Activated CD4-positive, alpha-beta T cell treated with anti-CD3 and anti-CD28 coated beads, Interleukin-2, amount 50 U/mL, for 48 hours (primary cell): ENCODE measurements at places on chromosomes 2 and 18.

DNA sequence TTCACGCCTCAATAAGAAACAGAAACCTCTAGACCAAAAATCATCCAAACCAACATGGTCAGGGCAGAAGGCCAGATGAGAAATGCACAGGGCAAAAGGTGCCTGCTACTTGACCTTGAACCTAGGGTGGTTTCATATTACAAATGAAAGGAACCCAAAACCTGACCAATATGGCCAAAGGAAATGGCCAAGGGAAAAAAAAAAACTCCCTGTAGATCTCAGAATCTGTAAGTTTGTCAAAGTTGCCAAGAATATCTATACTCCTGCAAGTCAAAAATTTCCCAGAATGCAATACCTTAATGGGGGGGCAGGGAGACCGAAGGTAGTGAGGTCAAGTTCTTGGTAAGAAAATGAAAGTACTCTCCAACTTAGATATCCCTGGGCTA, 47.2 kb downstream of the HIBCH start:
- no peak for DNase-seq

DNA sequence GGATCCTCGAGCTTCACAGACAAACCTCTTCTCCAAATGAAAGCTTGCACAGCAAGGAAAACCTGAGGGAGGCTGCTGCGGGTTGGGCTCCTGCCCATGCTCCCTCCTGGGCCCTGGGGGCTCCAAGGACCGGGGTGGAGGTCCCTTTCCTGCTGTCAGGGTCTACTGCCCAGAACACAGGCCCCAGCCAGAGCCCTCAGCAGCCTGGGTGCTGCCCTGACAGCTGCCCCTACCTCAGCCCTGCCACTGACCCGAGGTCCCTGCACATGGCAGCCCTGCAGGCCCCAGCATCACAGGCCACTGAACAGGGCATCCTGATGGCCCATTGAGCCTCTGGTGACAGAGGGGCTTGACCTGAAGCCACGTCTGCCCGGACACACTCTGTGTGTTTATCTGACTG, 41.0 kb downstream of the CROCC2 start:
- DNase-seq, result no peak

DNA sequence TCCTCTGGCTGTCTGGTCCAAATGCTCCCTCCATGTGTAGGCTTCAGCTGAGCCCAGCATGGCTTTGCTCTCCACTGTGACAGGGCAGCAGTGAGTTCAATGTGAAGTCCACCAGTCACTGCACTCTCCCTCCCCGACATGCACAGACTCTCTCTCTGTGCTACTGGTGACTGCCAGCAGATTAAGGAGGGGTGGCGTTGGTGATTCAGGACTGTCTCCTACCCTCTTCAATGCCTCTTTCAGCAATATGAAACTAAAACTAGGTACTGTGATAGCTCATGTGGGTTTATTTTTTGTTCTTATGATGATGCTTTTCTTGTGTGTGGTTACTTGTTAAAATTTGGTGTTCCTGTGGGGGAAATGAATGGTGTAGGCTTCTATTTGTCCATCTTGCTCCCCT, 201.0 kb upstream of the RBMS1 start:
- peak; percentile 12 for DNase-seq

- DNase-seq, result no peak
These were observed 38.9 kb upstream of the ATIC start for GRCh38 chr2:215272918-215273317.

DNA sequence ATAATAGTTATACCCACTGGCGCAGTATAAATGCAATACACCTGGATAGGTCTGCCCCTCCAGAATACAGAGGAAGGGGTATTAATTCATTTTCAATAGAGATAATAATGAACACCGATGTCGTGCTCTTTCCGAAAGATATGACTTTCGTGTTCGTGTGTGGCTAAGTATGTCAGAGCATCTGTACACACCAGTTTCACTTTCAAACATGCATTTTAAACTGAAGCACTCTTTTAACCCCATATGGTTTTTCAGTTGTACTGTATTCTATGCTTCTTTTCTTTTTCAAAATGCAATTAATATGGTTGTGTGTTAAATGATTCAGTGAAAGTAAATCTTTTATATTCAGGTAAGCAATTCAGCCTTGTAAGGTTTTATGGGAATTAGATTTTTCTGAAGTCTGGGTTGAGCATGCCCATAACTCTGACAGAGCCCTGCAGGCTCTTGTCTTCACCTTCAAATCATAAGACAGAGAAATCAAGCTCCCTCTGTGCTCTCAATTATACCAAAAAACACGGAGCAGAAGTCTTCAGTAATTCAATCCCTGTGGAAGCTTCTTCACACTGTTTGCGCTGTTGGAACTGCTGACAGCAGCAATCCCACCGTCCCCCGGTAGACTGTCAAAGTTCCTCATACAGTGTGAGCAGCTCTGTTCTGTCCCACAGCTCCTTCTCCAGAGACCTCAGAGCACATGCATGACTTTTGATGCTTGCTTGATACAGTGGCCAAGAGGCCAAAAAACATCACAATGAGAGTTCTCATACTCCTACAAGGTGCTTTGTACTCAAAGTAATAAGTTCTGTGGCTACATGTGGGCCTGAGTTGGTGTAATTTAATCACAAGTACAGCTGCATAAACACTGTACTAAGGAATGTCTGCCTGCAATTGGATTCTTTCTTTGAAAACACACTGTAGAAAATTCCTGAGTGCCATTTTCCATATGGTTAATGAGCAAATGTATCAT, 186.8 kb downstream of the ZNF521 start:
- DNase-seq, result no peak

DNA sequence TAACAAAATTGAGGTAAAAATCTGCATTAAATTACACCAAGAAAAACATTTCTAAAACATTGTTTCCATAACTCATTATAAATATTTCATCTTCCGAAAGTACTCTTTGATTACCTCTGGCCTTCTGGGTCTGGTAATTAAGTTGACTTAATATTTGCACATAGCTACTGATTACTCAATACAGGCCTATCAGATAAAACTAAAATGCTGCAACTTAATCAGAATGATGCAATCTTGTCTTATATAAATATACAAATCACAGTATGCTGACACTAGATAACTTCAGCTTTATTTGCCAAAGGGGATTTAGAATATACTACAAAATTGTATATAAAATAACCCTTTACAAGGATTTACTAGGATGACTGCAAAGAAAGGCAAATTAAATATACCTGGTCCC, 49.3 kb downstream of the SLC35F5 start:
- no peak for DNase-seq

GRCh38 chr2:183993052-183993451, 605.3 kb upstream of the ZNF804A start:
- DNase-seq, result no peak

DNA sequence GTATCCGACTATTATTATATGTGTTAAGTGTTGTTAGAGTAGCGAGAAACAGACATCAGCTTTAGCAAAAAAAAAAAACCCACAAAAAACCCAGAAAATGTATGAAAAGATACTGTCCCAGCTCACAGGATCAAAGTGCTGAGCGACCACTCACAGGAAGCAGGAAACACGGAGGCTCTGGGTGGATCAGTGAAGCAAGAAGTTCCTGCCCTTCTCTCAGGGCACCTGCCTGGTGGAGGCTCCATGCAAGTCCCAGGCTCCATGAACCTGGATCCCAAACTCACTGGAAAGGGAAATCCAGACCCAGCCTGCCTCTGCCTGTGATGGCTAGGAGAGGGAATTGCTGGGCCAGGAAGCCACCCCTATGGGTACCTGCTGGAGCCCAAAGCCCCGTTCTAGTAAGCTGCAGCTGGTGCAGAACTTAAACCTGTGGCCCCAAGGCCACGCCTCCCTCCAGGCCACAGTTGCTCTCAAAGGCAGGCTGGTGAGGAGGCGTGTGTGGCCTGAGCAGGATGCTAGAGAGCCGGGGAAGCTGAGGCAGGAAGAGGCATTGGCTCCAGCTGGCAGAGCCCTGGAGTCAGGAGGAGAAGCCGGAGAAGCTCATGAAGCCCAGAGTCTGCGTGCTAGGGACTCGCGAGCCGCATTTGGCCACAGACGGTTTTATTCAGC, 63.5 kb upstream of the TAF1B start:
- DNase-seq, result peak; percentile 67

DNA sequence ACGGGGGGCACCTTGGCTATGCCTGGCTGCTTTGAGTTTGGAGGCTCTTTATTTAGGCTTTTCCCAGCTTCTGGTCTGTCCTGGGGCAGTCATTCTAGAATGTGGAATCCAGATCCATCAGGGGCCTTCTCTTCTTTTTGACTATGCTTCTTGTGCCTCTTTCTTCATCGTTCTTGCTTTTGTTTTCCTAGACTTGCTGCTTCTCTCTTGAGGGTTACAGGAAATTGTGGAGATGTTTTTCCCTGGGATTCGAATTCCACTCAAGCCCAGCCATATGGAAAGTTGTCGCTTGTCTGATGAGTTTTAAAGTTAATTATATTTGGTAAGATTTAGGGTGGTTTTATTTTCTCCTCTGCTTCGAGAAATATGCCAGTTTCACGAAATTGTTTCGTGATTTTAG, 2.4 kb downstream of the GLI2 start:
- no peak for DNase-seq

DNA sequence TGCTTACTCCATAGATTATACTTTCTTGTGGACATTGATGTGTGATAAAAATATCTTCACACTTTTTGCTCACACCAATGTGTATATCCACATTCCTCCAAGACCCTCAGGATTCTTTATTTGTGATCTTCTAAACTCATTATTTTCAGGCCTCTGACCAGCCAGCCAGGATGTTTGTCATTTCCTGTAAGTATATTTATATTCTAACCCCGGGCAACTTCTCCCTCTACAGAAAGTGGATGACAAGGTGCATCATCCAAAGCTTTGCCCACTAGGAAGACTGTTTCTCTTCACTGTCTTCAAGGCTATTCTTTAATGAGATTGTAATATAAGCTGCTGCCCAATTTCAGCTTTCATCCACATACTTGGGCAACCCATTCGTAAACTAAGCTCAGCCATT, 3.6 kb upstream of the CWC22 start:
- no peak for DNase-seq

DNA sequence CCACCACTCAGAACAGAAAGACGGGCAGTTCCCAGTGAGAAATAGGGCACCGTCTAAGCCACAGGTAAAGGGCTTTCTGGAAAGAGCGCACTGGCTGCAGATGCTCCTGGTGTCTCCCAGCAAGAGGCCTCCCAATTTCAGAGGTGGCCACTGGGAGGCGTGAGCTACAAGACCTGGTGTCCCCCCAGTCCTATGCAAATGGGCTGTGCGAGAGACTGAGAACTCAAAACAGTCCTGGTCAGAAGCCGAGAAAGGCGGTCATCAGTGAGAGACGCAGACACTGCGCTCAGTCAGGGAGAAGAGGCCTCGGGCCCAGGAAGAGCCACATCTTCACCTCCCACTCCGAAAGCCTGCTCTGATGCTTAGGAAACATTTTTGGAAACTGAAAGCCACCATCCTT, 179.5 kb downstream of the EIPR1 start:
- DNase-seq, result peak; percentile 24

- DNase-seq, result no peak
These were observed 64.0 kb upstream of the FIGN start for GRCh38 chr2:163799807-163800206.

GRCh38 chr2:219099329-219099728, 38.6 kb upstream of the IHH start:
- no peak for DNase-seq

DNA sequence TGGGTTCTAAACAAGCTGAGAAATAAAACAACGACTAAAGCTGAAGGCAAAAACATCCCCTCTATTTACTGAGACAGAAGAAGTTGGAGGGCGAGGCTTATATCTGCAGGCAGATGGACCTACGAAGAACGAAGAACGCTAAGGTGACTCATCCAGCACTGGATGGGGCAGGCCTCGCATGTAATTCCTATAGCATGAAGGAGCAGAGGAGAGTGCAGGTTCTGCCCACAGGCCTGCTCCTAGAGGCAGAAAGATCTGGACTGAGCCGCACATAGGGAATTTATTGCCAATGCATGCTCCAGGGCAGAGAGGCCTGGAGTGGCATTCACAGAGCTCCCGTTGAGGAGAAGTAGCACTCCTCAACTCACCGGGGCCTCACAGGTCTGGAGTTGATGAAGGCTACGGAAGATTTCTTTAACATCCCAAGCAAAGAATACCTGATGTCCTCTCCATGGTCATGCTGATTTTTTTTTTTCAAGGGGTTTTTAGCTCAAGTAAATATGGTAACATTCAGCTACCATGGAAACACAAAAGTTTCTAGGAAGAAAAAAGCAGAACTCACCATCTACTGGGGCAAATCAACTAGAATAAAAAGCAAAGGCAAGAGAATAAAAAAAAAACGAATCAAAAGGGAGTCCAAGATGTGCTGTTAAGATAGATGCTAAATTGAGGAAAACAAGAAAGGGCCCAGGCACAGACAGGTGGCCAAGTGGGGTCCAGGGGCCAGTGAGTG, 10.4 kb upstream of the METTL21A start:
- no peak for DNase-seq

DNA sequence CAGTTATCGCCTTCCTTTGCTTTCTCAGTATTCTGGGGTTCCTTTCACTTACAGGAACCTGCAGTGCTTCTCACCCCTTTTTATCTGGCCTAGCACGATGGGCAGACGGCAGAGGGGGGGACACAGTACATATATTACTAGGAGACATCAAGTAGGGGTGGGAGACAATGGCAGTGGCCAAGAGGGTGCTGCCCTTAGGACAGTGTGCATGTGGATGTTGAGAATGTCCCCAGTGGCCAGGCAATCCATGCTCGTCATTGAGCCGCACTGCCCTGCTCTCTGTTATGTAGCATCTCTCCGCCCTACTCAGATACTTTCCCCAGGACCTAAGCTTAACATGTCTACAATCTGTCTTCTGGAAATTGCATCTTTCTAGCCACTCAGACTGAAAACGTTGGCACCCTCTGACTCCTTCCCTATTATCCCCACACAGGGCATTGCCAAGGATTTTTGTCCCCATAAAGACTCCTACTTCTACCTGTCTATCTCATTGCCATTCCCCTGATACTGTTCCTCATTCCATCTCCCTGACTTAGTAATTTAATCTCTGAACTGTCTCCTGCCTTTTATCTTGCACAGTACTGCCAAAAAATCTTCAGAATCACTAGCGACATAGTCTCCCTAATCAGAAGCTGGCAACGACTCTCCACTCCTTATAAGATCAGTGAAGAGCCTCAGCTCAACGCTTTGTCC, 6.6 kb downstream of the DSG2 start:
- no peak for DNase-seq

DNA sequence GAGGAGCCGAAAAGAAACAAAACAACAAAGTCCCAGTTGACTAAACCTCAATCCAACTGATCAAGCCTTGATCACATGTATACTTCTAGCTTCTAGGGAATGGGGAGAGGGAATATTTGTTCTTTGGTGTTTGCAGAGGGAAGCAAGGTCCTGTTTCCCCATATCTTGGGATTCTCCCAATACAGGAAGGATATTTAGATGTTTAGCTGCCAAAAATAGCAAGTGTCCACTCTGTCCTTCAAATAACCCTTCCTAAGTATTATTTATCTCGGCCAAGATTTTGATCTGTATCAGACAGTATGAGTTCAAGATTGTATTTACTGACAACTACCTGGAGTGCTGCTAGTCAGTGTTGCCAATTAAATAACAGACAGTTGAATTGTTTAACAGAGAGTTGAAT, 55.5 kb downstream of the TBR1 start:
- no peak for DNase-seq
